COR-L47 (cell line): ENCODE measurements at places on chromosomes 16 and 17.

- DNase-seq: no peak
These were observed 5.9 kb upstream of the SP6 start for GRCh38 chr17:47856830-47857229.

- no peak for DNase-seq
These were observed 3.8 kb upstream of the RPL23 start for GRCh38 chr17:38857271-38857670.

GRCh38 chr17:9150446-9151090 is 129.3 kb downstream of the NTN1 start:
- no peak for DNase-seq

DNA sequence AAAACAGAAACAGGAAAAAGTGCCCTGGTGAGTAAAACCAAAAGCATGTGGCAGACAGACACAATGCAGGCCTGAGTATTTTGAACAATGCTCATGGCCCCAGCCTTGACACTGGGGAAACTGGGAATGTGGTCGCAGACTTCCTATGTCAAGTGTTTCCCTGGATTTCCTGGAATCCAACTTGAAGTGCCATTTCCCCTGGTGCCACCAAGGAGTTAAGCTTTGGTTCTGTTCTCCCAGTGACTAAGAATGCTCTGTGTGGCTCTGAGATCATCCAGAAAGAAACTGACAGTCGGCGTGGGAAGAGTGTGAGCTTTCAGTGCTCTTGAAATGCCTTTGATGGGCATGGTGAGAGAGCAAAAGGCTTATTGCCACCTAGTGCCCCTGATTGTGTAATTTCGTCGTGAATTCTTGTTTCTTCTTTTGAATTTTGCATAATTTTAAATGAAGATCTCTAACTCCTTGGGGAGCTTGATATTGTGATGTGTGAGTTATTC is 96.0 kb downstream of the YPEL2 start:
- no peak for DNase-seq

- DNase-seq: no peak
These were observed 92.4 kb upstream of the CDC42EP4 start for GRCh38 chr17:73404246-73404645.
